ENCODE measurements at places on chromosomes 12 and 14.

DNA sequence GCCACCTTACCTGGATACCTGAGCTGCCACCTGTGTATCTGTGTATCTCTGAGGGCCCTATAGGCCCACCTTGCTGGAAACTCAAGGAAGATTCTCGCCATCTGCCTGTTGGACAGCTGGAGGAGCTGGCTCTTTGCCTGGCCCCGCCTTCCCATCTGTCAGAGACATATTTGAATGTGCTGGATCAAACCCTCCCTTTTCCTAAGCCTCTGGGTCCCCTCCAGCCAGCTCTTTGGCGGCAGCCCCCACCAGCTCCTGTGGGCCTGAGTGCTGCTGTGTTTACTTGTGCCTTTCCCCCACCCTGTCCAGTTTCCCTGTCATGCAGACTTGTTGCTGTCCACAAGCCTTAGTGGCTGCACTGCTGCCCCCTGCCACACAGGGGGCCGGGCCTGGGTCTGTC is 55.9 kb upstream of the SRSF5 start:
- no peak for DNase-seq

DNA sequence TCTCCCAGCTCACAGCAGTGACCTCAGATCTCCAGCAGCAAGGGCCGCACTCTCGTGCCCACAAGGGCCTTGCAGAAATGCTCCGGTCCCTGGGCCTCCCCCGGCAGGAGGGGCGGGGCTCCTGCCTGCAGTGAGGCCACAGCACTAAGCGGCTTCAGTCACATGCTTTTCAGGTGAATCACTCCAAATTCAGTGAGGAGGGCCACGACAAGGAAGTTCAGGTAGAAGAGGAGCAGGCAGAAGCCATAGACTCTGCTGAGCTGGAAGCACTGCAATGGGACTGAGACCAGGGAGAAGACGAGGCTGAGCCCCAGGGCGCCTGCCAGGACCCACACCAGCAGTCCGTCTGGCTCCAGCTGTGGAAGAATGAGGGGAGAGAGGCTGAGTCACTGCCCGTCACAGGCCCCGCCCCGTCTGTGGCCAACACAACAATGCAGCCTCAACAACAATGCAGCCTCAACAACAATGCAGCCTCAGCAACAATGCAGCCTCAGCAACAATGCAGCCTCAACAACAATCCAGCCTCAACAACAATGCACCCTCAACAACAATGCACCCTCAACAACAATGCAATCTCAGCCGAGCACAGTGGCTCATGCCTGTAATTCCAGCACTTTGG is 35.2 kb downstream of the SLC8B1 start:
- peak; percentile 35 for DNase-seq

DNA sequence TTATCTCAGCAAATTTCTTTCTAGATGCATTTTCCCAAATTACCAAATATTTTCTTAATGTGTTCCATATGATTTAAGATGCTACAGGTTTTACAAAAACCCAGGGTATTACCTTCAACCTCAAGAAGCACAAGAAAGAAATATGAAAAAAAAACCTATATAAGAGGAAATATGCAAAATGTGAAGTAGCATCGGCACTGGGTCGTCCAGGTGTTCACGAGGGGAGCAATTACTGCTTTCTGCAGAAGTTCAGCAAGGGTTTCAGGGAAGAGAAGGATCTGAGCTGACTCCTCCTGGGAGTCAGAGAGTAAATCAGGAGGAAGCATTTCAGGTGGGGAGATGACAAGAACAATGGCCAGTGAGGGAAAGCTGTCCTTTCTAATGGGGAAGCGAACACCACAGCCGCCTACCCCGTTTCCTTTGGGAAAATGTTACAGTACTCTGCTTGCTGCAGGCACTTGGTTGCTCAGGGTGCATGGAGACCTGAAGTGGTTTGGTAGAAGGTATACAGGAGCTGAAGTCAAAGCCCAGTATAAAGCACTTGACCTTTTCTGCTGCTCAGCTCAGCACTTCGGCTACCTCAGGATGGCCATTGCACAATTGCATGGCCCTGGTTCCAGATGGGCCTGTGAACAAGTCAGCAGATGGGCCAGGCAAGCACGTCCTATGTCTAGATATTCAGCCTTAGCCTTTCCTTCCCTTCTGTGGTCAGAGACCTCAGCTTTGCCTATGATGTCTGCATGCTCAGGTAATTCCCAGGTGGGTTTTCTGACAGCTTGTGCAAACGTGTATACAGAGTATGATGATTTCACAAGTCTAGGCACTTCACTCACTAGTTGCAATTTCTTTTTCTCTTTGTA is 155.6 kb downstream of the PAX9 start:
- DNase-seq: no peak

DNA sequence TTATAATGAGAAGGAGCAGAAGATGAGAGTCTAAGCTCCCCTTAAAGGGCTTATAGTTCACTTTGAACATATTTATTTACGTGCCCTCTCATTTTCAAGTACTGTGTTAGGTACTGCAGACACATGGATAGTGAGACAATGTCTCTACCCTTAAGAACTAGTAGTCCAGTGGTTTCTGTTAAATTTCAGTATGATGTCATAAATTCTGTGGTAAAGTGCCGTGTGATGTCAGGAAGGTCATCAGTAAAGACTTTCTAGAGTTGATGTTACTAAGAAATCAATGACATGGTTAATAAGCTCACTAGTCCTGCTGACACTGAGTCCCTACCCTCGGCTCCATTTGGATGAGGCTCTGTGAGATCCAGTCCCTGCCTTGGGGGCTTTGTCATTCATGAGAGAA is 475.6 kb downstream of the ZFP36L1 start:
- no peak for DNase-seq

DNA sequence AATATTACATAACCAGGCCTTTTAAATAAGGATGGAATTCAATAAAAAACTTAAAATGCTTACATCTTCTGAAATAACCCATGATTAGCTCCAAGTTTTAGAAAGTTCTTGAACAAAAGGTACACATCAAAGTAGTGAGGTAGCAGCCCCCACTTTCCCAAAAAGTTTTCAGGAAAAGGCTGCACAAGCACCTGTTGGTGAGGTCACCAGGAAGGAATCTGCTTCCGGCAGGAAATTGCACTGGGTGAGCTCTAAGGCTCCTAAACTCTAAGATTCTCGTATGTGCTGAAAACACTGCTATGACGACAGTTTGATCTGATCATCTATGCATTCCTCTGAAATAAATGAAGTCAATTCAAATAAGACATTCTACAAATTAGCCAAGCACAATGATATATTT is 34.3 kb upstream of the TTC7B start:
- no peak for DNase-seq

GRCh38 chr14:25237845-25238244 is 187.9 kb upstream of the STXBP6 start:
- DNase-seq: no peak

- no peak for DNase-seq
Measured at GRCh38 chr12:93802698-93803423, 125.7 kb downstream of the CRADD start.

- DNase-seq: no peak
Measured at GRCh38 chr14:81594012-81594411, 60.4 kb upstream of the SEL1L start.

DNA sequence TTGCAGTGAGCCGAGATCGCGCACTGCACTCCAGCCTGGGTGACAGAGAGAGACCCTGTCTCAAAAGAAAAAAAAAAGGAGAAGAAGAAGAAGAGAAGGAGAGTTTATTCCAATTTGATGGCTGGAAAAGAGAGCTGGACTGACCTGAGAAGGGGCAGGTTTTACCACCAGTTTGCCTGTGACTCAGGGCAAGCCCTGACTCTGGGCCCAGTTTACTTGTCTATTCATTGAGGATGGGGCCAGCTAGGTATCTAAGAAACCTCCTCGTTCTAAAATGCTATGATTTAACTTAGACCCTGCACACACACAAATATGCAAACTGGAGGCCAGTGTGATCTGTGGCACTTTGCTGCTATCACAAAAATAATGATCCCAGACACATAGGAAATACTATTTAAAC is 155.0 kb downstream of the FOXN3 start:
- no peak for DNase-seq

DNA sequence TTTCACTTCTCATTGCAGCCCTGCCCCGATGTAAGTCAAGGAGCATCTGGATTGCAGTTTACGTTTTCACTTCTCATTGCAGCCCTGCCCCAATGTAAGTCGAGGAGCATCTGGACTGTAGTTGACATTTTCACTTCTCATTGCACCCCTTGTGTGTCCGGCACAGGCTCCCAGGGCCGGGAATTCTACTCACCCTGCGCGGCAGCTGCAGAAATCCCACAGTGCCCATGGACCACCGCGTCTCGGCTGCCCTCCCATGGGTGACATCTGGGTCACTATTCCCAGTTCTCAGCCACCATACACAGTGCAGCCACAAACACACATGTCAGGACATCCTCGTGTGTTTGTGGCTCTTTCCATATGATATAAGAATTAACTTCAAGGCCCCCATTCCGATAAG is 378.5 kb downstream of the ADGRD1 start:
- no peak for DNase-seq

- DNase-seq: no peak
Measured at GRCh38 chr14:20658246-20658645, 16.8 kb upstream of the OR6S1 start.

Data from non-pigmented ciliary epithelial cell (primary cell).